Naive thymus-derived CD4-positive, alpha-beta T cell (primary cell): ENCODE measurements at places on chromosomes 2 and 18. TPM values are rescaled to one million over a fixed set of nuclear protein-coding genes. Genes with fewer than 3 reads are reported as not detected.

The CYS1 gene
- 0.76 and 1.3 TPM in 2 replicates for total RNA-seq

The ROCK1 gene
- total RNA-seq: 97.5 TPM

The NDC80 gene
- total RNA-seq: 2.5 TPM

The PROKR1 gene
- not detected for total RNA-seq
